NCI-H69 (cell line): ENCODE measurements at places on chromosomes 2 and 18.

DNA sequence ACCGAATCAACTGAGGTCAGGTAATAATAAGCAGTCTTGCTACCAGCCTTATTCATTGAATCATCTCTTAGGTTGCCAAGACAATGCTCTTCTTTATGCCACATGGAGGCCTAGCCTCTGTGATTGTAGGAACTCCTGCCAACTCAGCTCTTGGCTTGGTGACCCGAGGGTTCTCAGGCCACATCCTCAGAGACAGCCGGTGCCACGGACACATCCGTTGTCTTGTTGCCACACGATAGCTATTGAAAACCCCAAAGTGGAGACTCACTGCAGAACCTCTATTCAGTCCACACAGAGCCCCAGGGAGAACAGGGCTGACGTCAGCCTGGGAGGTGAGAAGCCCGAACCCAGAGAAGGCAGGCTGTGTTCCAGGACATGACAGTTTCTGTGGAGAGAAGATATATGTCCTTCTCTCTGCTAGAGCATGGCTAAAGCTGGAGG lies 53.5 kb upstream of the TGFA start:
- DNase-seq: no peak

DNA sequence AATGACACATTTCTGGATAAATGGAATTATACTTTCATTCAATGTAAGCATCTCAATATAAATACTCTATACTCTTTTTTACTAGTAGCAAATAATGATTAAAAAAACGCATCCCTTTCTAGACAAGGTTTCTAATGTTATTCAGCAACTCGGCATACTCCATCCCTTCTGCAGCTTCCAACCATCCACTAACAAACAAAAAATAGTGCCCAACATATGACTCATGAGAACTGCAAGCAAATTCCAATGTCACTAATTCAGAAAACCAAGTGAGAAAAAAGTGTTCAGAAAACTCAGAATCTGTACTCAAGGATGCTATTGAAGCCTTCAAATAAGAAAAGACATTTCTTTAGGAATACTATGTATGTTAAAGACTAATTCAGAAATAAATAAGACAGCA lies 140.0 kb downstream of the BAZ2B start:
- no peak for DNase-seq

DNA sequence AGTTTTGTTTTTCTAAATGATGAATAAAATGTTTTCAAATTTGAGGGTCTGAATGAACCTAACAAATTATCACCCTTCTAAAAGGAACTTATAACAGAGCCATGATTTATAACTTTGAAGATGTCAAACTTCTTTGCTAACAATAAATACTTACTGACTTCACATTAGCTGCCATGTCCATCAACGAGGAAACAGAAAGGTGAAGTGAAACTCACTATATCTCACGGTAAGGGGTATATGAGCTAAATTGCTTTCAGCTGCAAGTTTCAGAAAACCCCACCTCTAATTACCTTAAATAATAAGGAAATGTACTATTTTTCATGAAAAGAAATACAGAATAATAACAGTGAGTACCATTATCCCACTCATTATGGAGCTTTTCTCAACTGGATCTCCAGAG lies 350.8 kb upstream of the NT5C1B start:
- DNase-seq: peak; percentile 32

DNA sequence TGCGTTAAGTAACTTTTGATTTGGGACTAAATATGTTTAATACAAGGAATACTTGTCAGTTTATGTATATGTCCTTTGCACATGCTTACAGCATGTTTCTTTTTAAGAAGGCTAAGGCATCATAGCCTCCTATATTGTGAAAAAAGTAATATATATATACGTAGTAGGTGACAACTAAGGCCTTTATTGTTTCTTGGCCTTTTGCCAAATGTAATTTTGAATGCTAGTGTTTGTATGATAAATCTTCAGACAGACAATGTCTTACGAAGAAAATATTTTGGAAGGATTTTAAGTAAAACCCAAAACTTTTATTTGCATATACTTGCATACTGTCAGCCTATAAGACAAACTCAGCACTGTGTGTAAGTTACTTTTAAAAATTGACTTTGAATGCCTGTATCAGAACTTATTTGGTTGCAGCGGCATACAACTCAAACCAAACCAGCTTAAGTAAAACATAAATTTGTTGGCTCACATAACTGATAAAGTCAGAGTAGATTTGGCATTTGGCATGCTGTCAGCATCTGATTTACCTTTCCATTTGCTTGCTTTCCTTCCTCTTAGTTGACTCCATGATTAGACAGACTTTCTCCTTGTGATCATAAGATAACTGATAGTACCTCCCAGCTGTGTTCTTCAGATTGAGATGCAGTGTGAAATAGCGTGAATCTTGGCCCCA lies 24.4 kb downstream of the UBE2E3 start:
- peak; percentile 30 for DNase-seq

GRCh38 chr18:67510831-67511230 lies 5.7 kb downstream of the DSEL start:
- DNase-seq: no peak

DNA sequence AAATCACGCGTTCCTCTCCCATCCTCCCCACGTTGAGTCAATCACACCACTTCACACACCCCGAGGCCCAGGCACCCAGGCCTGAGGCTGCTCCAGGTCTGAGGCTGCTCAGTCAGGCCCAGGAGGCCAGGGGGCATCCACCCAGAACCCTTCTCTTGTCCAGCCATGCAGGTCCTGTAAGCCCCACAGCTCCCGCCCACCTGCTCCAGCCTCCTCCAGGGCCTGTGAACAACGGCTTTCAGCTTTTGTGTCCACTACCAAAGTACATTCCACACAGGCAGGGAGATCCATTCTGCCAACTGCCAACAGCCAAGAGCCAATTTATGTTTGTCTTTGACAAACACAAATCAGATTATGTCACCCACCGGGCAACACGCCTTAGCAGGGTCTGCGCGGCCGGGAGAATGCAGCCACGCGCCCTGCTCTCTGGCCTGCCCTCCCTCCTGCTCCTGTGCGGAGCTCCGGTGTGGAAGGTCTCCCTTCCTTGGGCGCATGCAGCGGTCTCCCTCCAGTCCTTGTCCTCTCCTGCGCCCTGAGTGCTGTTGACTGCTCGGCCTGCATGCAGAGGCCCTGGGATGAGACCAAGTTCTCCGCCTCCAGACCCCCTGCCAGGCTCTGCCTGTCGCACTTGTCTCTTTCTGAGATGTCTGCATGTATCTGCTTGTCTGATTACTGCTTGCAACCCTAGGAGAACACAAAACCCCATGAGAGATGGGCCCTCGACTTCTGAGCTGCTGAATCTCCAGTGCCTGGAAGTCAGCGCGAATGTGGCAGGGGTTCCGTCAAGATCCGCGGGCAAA lies 146.6 kb downstream of the ZNF516 start:
- peak; percentile 89 for DNase-seq

DNA sequence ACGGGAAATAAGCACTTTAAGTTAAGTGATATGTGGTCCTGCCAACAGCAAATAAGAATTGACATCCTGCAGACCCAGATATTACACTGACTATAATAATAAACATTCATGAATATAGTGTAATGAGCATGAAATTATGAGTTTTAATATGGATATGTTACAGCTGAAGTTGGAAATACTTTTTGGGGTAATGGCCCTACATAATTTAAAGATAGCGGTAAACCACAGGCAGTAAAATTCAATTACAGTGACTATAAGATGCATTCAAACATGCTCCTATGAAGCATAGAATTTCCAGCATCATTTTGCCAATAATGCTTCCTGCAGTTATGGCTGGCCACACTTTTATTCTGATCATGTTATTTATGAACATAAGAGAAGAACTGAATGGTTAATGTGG lies 49.4 kb upstream of the LRRTM4 start:
- no peak for DNase-seq

DNA sequence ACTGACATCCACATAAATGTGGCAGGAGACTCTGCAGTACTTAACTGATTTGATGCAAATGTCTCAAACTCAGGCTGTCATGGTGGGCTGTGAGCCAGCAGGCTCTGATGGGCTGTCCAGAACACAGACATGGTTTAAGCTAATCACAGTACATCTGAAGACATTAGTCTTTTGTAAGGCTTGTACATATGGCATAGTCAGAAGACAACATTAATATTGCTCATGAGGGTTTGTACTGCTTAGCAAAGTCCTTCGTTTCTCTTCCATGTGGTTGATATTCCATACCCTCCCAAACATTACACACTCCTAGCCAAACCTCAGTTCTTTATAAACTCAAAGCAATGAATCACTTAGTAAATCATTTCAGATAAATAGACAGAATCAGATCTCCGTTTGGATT lies 330.6 kb downstream of the RND3 start:
- no peak for DNase-seq

GRCh38 chr2:134190062-134190806 lies 63.6 kb upstream of the MGAT5 start:
- no peak for DNase-seq

- no peak for DNase-seq
Measured at GRCh38 chr2:105822186-105822585, 77.5 kb downstream of the NCK2 start.

- DNase-seq: no peak
Measured at GRCh38 chr2:236172255-236173035, 4.3 kb upstream of the GBX2 start.

DNA sequence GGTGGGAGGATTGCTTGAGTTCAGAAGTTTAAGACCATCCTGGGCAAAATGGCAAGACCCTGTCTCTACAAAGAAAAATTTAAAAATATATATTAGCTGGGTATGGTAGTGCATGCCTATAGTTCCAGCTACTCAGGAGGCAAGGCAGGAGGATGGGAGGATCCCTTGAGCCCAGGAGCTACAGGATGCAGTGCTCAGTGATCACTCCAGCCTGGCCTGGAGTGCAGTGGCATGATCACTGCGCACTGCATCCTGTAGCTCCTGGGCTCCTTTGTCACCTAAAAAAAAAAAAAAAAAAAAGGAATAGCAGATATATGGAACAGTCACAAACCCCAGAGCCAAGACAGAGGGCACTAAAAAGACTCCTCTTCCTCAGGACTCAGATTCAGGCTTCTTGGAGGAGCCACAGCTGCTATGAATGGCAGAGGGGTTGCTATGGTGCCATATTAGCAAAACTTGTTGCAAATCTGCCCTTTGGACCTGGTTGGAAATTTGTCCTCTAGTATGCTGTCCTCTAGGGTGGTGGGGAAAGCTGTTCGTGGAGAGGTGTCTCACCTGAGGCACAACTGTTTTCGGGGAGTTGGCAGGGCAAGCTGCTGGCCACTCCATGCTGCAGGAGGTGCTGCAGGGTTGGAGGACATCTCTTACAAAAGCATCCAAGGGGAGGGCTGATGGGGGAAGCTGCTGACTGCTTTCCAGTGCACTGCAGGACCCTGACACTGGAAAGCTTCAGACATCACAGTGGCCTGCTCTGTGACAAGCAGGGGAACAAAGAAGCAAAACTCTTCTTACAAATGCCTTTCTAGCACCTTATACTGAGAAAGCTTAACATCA lies 22.7 kb downstream of the CYP20A1 start:
- no peak for DNase-seq

- DNase-seq: no peak
Measured at GRCh38 chr2:169979025-169979424, 151.8 kb downstream of the UBR3 start.

DNA sequence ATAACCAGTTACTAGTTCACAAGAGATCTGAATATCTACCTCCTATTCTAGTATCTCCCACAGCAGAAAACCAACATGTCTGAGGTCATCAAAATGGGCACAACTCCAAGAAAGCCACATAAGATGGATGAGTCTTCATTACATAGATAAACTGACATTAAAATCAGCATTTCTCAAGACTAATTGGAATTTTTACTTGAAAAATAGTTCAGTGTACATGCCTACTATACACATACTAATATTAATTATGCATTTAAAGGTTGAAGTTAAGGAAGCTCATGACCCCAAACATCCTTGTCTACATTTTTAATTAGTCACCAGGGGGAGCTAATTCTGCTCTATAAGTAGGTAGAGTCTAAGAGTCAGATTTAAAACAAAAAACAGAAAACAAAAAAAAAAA lies 41.9 kb downstream of the ZNF521 start:
- peak; percentile 69 for DNase-seq

DNA sequence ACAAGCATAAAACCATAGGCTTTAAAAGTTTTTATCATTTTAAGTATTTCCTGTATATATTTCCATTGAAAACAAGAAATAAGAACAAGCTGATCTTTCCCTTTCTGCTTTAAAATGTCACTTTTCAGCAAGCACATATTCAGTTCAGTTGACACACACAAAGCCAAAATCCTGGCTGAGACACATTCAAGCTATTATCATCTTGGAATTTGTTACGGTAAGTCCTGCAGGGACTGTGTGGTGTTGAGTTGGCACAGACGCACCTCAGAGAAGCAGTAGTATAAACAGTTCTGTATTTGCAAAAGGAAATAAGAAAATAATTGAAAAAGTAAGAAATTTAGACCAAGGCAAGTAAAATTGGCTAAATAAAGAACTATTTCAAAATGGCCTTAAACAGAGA lies 10.4 kb upstream of the DAW1 start:
- DNase-seq: no peak

DNA sequence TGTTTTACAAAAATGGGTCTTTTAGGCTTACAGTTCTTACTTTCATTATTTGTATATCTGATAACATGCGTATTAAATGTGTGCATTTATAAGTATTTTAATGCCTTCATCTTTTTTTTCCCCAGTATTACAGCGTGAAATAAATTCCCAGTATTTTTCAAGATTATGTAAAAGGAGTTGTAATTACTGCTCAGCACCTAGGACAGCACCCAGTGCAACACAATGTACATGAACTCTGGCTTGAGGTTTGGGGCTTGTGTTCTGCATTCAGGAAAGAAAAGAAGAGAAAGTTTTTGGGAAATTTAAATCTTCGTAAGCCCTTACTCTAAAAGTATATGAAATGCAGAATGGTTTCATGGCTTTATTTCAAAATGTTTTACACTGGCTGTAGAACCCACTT lies 16.7 kb downstream of the ZNF638 start:
- DNase-seq: no peak

DNA sequence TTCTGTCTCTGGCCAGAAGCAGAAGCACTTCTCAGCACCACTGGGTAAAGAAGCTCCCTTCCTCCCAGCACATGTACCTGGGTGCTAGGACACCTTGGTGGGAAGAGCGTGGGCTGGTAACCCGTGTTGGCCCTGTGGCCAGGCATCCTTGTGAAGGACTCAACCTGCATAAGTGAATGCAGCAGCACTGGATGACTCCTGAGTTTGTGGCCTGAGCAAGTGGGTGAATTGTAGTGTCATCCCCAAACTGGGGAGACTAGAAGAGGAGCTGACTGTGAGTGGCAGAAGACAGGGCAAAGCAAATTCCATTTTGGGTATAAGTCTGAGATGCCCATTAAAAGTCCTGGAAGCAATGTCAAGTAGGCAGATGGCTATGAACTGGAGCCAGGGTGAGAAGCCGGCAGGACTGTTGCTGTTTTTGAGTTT lies 63.4 kb downstream of the STAT1 start:
- no peak for DNase-seq

GRCh38 chr18:41537666-41538065 lies 417.4 kb upstream of the PIK3C3 start:
- no peak for DNase-seq

- peak; percentile 71 for DNase-seq
Measured at GRCh38 chr2:70124983-70125480, 37.8 kb downstream of the PCBP1 start.
